ENCODE measurements at places on chromosomes 1 and 21. TPM values are rescaled to one million over a fixed set of nuclear protein-coding genes. Genes with fewer than 3 reads are reported as not detected.

DNA sequence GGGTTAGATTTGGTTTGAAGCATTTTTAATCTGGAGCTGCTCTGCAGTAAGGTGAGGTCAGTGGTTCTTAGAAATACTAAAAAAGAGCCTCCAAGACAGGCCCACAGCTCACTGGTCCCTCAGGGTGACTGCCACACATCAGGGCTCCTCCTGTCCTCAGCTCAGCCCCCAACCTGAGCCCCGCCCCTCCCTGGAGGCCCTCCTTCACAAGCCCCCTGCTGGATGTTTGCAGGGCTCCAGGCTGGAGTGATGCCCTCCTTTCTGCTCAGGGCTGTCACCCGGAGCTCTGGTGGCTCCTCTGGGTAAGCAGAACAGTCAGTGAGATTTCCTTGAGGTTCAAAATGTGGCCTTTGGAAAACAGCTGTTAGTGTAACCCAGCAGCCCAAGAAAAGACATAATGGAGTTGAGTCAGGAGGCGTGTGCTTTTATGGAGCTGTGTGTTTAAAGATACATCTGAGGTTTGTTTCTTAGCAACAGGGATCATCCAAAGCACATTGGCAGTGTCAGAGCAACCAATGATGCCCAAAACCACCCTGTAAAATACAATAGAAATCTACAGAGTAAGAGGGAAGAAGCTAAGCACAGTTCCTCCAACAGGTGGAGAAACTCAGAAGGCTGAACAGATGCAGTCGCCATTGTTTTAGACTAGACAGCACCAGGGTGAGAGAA is 21.4 kb downstream of the STUM start:
- DNase-seq = peak; percentile 28

- no peak for DNase-seq
Observed at GRCh38 chr1:175826705-175827104, 83.3 kb upstream of the TNR start.

DNA sequence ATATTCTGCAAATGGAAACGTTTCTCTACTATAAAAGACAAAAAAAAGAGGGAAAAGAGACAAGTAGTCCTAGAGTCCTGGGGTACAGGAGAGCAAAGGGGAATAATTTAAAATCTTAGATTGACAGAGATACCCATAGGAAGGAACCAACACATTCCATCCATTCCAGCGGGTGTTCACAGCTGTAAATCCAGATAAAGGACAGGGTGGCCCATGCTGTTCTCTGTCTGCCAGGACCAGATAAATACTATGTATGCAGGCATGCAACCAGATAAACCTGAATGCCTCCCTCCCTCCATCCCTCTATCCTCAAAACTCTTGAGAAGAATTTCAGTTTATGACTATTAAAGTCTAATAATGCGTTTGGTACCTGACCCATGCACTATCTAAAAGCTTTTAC is 131.8 kb downstream of the PTPN14 start:
- no peak for DNase-seq

- no peak for DNase-seq
Observed at GRCh38 chr1:217896490-217896889, 265.3 kb downstream of the SPATA17 start.

- DNase-seq = no peak
Observed at GRCh38 chr1:228008391-228009115, 1.8 kb downstream of the WNT3A start.

DNA sequence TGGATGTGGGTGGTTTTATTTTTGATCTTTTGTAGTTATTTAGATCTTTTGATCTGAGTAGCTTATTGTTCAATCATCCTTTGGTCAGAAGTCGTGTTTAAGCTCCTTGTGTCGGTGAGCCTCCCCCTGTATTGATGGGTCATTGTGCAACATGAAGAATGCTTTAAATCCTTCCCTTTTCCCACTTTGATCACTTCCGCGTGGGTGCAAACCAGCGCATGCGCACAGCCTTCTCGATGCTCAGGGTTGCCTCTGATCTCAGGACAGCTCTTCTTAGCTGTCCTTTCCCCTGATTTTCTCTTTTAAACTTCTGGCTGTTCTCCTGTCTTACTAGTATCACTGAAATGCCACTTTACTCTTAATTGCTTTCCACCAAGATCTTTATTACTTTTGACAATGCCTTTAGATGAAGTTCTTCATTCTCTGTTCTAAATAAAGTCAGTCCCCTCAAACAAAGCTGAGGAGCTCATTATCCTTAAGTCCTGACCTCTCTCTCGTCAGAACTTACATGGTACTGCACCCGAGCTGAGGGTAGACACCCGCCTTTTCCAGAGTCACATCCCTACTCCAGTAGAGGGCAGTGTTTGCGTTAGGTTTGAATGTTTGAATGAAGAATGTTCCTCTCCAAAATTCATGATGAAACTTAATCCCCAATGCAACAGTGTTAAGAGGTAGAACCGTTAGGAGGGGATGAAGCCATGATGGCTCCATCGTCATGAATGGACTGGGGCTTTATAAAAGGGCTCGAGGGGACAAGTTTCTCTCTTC is 547.9 kb upstream of the TMPRSS15 start:
- DNase-seq = no peak

DNA sequence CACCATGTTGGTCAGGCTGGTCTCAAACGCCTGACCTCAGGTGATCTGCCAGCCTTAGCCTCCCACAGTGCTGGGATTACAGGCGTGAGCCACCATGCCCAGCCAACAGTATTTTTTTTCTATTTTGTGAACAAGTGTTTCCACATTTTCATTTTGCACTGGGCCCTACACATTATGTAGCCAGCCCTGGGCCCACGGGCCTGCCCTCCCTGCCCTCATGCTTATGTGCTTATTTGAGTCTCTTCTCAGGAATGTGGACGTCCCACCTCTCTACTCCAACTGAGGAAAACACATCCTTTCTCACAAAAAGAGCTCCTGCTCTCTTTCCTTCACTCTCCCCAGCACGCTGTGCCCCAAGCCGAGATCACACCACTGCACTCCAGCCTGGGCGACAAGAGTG is 13.5 kb upstream of the ZBED6 start:
- no peak for DNase-seq

- no peak for DNase-seq
Observed at GRCh38 chr1:15330028-15330427, 79.7 kb upstream of the EFHD2 start.

DNA sequence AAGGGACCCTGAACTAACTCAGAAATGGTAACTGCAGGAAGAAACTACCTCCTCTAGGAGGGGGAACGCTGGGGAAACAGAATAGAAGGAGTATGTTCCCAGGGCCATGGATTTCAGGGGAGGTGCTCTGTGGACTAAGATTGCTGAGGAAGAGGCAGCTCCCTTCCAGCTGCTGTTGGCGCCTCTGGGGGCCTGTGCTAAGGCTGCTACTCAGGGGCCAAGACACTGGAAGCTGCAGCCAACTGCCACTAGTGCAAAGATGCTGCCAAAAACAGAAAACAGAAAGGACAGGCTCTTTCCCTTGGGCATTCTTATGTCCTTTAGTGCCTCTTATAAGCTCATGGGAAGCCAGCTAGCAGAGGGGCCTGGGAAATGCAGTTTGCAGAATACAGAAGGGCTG is 58.0 kb upstream of the SGIP1 start:
- no peak for DNase-seq

DNA sequence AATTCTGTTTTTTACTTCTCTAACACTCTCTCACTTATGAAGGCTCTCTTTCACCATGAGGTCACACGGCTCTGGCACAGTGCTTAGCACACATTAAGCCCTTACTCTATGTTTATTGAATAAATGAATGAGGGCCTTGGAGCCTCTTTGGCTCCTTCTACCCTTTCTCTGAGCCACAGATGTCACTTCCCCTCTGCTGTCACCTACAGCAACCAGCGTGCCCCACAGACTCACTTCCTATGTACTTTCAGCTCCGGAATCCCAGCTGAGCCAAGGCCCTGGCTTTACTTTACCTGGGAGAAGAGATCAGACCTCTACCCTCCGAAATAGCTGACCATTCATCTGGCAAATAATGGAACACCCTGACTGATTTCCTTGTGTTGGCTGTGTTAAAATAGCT is 53.7 kb upstream of the HMCN1 start:
- no peak for DNase-seq

DNA sequence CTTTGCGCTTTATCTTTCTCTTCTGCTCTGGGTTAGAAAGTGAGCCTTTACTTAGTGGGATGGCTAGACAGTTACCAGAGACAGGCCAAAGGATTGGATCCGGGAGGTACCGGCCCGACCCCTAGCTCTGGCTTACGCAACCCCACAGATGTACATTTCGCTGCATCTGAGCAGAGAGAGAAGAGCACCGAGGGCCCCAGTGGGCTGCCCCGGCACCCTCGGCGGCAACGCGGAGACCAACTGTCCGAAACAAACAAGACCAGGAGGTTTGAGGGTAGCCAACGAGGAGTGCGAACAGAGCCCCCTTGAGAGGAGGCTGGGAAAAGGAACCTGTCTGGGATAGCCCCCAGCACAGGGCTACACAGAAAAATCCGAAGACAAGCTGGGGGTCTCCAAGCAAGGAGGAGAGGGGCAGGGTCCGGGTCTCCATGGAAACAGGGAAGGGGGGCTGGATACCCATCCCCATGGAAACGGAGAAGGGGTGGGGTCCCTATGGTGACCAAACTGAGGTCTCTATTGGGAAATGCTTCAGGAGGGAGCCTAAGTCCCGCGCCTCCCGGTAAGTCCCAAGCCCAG is 373 bp downstream of the MTF1 start:
- DNase-seq = peak; percentile 0

DNA sequence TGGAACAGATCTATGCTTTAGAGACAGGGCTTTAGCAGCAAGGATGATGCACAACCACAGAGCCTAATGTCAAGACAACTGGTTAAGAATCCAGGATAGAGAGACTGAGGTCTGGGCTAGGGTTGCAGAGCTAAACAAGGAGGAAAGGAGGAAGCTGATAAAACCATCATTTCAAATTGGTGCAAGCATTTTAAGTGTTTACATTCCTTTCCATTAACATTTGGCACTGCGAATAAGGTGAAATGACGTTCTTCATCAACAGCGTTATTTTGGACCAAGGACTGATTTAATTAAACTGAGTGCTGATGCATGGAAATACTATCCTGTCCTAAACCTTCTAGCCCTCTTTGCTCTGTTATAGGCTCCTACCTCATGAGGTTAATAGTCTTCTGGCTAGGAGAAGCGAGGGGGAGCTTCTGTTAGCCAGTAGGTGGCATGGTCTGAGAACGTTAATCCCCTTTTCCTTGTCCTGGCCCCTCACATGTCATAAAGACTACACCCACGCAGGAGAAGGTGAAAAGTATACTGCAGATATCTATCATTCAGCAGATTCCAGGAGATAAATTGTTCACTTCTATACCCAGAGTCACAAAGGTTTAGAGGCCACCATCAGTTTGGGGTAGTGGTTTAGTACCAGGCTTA is 7.6 kb upstream of the C1orf21 start:
- DNase-seq = no peak

DNA sequence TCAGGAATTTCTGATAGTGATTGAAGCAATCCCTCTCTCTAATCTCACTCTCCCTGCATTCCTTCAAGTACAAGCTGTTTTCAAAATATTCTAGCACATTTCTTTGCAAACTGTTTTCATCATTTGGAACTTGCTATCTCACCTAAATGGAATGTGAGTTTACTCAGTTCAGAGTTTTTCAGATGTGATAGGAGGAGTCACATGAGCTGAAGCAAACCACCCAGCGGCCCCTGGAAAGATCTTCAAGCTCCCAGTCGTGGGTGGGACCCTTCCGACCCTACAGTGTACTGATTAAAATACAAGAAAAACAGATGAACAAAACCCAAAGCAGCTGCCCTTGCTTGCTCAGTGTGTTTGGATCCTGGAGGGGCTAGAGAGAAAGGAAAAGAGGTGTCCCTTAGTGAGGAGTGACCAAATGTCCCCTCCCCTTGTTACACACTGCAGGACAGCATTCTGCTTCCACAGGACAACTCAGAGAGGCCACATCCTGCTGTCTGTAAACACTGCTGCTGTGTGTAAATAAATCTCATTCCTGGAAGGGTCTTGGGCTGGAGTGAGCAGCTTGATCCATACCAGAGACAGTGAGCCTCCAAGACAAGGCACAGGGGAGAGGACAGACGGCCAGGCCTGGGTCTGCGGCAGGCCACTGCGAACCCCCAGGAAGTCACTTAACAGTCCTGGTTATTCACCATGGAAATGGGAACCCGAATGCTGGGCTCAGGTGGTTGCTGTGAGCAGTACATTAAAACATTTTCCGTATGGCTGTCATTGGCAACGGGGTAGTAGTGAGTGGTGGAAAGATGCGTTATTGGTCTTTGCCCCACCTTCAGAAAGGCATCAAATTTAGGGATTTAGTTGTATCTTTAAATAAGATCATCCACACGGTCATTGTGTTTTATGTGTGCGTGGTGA is 229.2 kb downstream of the RHOU start:
- no peak for DNase-seq

The CELA2A gene
- 1.5 TPM for total RNA-seq

The C2CD4D gene
- 1.1 TPM for total RNA-seq

The NBPF3 gene
- total RNA-seq = 16.3 TPM

The TMEM240 gene
- 1.2 TPM for total RNA-seq

The C1orf87 gene
- not detected for total RNA-seq

The CPT2 gene
- 15.9 TPM for total RNA-seq

The TDRD5 gene
- not detected for total RNA-seq

The STPG1 gene
- 3.4 TPM for total RNA-seq

The CCDC185 gene
- total RNA-seq = not detected
